ENCODE measurements at places on chromosomes 3 and 15.

DNA sequence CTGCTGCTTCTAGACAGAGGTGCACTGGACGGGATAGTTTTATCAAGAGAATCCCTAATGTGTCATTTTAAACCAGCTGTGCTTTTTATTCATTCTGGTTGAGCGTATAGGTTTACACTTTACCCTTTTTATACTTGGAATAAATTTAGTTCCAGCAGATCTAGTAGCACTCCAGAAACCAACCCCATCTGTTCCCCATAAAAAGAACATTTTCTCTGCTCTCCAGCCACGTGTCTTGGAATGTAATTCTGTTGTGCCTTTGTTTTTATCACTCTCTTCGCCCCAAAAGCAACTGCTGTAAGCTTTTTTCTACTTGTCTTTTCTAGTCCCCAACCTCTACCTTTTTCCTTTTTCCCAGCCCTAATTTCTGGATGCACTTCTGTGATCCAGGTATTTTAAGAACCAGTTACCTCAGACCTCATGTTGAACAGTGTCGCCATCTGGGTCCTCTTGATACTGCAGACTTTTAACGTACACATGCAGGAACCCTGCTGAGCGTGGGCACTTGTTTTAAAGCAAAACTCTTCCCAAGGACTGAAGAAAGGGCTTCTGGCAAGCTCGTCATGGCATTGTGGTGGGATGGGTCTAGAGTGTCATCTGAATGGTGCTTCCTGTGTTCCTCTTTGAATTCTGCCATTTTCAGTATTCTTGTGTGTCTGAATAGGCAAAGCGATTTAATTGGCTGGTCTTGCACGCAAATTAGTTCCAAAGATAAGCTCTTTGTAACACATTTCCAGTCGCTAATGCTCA lies 5.7 kb upstream of the EXOG start:
- DNase-seq, result no peak

GRCh38 chr3:20811631-20812030 lies 625.6 kb upstream of the SGO1 start:
- DNase-seq, result no peak

GRCh38 chr3:171410186-171410585 lies 50.0 kb downstream of the TNIK start:
- DNase-seq, result no peak

DNA sequence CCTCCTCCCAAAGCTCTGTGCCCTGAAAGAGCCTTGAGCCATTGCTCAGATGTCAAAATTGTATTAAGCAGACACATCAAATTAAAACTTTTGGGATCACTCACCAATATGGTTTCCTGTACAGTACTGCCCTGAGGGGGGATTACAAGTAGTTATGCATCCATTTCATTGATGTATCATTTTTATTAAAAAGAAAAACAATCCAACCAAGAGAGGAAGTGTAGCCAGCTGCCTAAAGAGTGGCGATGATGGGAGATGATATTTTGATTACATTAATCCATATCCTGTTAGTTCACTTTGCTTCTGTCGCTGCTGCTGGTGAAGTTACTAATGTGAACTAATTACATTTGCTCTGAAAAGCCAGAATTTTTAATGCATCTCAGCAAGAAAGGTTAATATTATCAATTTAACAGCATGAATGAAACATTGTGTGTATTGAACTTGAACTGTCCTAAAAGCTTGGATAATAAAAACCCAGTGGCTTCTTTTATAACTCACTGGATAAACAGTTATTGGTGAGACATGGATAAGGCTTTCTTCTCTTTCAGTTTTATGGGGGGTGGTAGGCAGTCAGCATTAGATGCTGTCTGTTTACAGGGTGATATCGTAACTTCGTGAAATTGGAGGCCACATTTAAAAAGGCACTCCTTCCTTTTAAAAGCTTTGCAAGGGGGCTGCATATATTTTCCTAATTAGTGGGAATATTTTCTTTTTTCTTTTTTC lies 87.7 kb downstream of the IGF1R start:
- no peak for DNase-seq

GRCh38 chr3:17087509-17087908 lies 202.8 kb downstream of the PLCL2 start:
- DNase-seq, result no peak

DNA sequence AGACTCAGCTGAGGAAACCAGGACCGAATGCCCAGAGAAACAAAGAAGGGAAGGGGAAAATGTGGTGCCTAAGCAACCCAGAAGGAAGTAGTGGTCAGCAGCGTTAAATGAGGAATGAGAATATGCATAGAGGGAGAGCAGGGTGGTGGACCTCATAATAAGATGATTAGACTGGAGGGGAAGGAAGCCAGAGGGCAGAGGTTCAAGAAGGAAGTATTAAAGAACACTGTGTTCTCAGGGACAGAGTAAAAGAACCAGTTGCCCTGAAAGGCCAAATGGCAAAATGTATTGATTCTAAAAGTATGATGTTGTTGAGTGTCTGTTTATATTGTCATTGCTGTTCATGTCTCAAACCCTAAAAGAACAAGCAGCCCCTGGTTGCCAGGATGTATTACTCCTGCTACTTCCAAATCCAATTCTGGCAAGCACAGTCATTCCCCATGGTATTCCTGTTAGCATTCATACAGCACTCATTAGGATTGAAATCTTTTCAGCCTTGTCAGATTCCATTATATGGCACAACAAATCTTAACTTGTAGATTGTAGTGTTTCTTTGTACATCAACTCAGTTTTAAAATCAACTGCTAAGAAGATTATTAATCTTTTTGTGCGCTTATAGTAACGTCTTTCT lies 23.4 kb downstream of the P2RY1 start:
- DNase-seq, result no peak

DNA sequence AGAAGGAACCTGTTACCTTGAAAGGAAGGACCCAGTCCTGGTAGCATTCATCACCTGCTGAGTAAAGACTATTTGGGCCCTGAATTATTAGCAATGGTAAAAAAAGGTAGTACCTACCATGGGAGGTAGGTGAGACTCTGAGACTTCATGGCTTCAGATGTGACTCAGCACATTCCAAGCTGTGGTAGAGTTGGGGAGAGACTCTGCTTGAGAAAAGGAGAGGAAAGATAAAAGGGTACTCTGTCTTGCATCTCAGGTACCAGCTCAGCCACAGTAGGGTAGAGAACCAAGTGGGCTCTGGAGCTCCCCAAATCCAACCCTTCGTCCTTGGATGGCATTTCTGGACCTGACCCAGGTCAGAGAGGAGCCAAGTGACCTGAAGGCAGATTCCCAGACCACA lies 430.4 kb downstream of the TBL1XR1 start:
- no peak for DNase-seq

DNA sequence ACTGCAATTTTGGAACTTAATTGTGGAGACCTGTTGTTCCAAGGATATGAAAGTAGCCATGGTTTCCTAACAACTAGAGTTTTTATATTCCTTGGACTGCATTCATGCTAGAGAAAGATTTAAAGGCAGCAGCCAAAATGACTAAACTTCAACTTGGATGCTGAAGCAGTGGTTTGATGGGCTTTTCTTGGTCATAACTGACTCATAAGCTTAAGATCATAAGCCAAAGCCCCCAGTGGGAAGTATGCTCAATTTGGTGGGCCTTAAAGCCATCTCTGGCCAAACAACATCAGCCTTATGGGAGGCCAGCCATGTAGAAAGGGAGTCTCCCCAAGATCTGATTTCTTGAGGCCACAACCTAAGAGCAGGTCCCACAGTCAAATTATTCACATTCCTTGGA lies 80.2 kb downstream of the ZNF280D start:
- no peak for DNase-seq

- DNase-seq, result no peak
Measured at GRCh38 chr15:58329781-58330671, 101.8 kb upstream of the LIPC start.
